ENCODE measurements at places on chromosomes 5 and 9.

DNA sequence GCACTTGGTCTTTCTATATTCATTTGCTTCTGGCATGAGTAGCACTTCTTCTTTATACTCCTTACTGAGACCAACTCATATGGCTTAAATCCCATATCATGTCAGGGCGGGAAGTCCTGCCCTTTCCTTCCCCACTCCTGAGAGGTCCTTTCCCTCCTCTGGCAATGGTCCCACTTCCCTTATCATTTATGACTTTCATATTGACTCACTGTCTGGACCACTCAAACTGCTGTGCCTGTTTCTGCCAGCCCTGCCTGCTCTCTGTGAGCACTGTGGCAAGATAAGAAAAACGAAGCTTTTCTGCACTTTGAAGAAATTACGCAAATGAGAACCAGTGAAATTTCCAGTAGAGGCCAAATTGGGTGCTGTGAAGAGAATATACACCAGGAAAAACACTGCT, 58.1 kb downstream of the ZNF474 start:
- DNase-seq: no peak

DNA sequence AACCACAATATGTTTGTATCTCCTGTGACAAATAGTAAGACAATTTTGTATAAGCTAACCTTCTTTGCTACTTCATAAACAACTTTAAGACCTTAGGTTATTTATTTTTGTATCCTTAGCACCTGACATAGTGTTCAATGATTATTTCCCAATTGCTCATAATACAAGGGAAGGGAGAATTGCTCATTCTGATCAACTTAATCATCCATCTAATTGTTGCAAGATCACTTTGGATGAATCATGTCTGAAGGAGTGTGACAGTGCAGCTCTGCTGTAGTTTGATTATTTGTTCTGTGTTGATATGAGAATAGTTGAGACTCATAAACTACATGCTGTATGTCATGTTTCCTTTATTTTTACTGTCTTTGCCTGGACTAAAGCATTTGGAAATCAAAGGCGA, 721.3 kb upstream of the SEMA6A start:
- no peak for DNase-seq

DNA sequence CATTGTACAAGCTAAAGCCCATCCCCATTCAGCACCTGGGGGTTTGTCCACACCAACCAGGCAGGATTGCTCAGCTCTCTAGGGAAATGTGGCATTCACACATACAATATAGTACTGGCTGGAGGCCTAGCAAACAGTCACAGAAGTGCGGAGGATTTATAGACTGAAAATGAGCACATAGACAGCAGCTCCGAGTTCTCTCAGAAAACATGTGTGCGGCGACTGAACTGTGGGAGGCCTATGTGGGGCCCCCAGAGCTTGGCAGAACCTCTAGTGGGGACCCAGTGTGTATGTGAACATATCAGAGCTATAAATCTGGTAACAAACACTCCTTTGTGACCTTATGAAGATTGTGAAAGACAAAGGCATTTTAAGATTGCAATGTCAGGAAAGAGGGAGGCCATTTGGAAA, 431.1 kb downstream of the DTWD2 start:
- no peak for DNase-seq

DNA sequence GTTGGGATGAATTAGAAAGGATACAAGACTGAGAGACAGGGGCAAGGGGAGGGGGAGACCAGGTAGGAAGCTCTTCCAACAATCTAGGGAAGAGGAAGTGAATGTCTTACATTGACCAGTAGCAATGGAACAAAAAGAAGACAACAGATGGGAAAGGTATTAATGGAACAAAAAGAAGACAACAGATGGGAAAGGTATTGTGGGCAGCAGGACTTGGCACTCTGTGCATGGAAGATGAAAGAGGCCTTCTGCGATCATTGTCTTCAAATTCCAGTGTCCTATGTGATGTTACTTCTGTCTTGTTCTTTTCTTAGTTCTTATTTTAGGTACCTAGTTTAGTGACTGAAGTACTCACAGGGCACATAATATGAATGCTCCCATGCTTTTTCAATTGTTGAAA, 161.8 kb downstream of the PALM2AKAP2 start:
- DNase-seq: no peak

DNA sequence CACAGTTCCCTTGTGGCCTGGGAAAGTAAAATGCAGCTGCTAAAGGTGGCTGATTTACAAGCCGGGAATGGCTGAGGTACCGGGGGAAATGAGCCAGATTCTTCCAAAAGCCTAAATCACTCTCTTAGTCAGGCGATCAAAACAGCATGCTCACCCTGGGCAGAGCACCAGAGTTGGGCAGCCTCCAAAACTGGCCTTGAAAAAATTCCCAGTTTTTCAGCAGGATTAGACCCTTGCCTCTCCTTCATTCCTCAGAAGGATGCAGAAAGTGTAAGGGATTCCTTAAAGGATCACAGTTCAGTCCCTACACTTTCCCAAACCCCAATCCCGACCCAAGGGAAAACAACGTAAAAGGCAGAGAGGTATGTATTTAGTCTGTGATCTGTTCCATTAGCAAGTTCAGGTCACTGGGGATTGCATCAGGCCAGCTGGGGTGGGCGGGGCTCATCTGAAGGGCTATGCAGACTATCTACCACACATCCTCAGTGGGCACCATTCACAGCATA, 16.9 kb downstream of the TMEM174 start:
- DNase-seq: no peak

GRCh38 chr9:37739222-37739621, 14.4 kb upstream of the TRMT10B start:
- no peak for DNase-seq

DNA sequence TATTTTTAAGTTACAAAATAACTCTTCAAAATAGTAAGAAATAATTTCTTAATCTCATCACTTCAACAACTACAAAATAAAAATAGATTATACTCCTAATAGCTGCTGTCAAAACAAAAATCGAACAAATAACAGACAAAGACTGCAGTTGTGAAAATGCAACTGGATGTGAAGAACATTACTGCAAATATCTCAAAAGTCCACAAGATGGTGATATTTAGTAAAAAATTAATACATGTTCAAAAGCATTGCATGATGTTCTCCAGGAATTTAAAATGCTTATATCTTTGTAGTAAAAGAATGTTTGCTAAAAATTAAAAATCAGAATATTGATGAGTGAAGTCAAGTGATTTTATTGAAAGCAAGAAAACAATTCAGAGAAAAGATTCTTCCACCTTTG, 66.2 kb downstream of the MPDZ start:
- no peak for DNase-seq

DNA sequence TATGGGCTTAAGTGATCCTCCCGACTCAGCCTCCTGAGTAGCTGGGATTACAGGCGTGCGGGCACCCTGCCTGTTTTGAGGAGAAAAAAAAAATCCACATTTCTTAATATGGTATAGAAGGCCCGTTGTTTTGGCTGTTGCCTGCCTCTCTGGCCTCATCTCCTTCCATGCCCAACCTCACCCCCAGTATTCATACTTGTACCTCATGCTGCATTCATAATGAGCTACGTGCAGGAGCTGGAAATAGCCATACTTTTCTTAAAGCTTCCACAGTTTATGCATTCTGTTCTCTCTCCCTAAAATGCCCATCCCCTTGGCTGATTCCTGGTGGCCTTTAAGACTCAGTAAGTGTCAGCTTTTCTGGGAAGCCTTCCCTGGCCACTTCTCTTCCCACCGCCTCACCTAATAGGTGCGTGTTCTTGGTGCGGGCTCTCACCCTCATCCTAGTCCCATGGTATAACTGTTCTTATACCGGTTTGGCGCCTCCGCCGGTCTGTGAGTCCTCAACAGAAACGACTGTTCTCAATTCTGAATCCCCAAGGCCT, 2.1 kb upstream of the TPM2 start:
- no peak for DNase-seq

DNA sequence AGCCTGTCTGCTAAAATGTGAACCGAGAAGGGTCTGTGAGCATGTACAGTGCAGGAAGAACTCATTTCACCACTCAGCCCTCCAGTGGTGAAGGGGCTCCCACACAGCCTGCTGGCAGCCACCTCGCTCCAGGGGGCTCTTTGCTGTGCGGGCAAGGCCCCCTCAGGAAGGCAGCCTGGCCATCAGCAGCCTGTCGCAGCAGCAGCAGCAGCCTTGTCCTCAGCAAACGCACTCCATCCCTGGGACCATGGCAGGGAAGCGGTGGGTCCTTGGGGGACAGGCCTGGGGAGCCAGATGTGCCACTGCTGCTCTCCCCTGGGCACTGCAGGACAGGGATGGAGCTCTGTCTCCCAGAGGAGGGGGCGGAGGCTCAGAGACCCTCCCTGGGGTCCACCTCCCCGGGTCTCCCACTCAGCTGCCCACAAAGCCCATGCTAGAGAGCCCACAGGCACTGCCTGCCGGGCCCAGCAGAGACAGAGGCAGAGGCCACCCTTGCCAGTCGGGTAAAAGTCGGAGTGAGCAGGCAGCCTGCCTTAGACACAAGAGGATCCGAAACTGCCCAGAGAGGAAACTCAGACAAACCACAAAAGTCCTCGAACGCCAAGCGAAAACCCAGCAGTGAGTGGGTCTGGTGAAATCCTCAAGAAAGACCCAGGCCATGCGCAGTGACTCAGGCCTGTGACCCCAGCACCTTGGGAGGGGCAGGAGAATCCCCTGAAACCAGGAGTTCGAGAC, 8.0 kb downstream of the BRD3 start:
- no peak for DNase-seq

Data from cerebellar nuclear complex (tissue), 1 donor.